Stimulated activated CD8-positive, alpha-beta memory T cell treated with anti-CD3 and anti-CD28 coated beads, Interleukin-15, amount 100 ng/mL, for 1 hour (primary cell): ENCODE measurements at places on chromosomes 1 and 21.

DNA sequence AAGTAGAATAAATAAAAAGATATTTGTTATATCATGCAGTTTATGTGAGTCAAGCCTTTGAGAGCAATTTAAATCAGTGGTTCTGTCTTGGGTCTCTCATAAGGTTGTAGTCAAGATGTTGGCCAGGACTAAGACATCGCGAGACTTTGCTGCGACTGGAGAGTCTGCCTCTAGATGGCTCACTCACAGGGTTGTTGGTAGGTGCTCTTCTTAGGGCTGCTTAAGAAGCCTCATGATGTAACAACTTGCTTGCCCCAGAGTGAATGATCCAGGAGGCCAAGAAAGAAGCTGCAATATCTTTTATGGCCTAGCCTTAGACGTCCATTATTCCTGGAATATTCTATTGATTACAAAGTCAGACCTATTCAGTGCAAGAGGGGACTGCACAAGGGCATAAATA lies 73.1 kb upstream of the CACHD1 start:
- DNase-seq, result no peak

DNA sequence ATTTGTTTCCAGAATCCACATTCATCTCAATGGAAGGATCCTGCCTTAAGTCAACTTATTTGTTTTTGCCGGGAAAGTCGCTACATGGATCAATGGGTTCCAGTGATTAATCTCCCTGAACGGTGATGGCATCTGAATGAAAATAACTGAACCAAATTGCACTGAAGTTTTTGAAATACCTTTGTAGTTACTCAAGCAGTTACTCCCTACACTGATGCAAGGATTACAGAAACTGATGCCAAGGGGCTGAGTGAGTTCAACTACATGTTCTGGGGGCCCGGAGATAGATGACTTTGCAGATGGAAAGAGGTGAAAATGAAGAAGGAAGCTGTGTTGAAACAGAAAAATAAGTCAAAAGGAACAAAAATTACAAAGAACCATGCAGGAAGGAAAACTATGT lies 2.6 kb downstream of the GADD45A start:
- DNase-seq, result no peak

GRCh38 chr1:112395256-112395820 lies 676 bp upstream of the CTTNBP2NL start:
- no peak for DNase-seq

GRCh38 chr21:41663805-41664788 lies 102.8 kb downstream of the RIPK4 start:
- DNase-seq, result no peak
